ENCODE measurements at places on chromosomes 2 and 18.

- no peak for DNase-seq
These were observed 1351.6 kb upstream of the NRXN1 start for GRCh38 chr2:52383541-52383940.

DNA sequence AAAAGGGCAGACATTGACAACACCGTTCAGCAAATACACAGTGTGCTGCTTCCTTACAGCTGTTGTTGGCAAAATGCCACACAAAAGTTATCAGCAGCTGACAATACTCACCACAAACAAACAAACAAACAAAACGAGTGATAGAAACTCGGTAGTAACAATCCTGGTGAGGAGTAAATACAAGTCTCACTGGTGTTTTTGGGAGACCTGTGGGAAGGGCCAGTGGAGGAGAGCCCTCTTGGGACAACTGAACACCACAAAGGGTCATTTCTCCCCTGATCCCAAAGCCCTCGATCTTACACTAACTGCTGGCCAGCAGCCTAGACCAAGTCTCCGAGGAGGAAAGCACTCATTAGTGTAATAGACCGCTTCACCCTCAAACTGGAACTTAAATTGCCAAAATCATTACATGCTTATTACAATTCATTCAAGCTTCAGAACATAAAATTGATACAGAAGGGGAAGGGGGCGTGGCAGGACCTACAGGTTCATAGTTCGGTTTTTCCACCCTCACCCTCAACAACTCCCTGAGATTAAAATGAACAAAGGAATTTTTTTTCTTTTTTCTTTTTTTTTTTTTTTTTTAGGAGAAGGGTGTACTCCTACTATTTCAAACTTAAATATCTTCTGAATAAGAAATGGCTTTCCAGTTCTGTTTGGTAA lies 5.0 kb downstream of the AP1S3 start:
- no peak for DNase-seq

DNA sequence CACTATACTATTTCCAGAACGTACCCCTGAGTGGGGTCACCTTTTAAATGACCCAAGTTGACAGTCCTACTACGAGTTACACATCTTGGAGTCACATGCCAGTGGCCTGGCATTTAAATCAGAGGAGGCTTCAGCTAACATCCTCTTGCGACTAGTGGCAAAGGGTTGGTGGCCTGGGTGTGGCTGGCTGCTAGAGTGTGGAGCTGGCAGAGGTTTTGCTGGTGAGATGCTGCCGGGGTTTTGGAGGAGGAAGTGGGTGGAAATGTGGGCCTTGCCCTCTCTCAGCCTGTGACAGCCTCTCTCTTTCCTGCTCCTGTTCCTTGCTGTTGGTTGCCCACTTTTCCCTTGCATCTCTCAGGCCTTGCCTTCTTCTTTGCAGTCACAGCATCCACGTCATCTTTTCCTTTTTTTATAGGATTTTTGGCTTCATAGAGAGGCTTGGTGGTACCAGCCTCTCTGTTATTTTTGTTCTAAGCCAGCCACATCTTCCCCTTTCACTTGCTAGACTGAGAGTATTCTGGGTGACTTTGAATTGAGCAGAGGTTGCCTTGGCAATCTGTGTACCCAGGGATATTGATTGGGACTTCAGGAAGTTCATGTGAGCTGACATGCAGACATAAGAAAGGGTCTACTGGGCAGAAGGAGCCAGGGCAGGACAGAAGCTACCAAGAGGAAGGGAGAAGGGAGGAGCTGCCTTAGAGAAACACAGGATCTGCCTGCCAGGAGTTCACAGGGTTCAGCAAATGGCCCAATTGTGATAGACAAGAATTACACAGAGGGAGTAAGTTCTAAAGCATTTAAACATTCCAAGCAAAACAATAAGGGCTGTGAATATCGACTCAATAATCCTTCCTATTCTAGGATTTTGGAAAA lies 55.4 kb downstream of the CDC42EP3 start:
- no peak for DNase-seq

DNA sequence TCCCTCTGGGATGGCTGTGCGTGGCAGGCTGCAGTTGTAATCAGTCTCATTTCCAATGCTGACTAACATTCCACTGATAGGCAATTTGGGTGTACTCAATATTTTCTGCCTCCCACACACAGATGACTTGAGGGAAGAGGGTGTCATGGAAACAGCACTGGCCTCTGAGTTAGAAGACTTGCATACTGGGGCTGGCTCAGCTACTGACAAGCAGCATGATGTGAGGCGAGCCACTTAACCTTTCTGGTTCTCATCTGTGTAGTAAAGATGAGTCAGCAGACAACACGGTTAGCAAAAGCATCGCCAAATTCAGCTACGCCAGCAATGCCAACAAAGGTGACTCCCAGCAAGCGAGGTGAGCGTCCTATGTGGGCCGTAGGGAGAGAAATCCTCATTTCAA lies 73.5 kb downstream of the COLEC12 start:
- DNase-seq, result no peak

DNA sequence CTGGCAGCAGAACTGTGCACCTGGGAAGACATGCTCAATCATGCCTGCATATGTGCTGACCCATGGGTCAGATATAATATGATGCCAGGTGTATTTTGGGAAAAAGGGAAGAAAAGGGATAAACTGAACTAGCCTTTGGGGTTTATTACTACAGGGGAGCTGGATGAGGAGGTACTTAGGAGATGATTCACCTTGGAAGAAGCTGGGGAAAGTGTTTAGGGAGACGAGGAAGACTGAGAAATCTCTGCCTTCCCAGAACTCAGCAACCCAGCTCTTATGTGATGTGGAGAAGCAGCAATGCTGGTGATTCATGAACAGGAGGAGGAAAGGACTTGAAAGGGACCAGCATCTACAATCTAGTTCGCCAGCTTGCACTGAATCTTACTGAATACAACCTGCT lies 110.2 kb downstream of the BARD1 start:
- DNase-seq, result no peak

- DNase-seq, result no peak
These were observed 25.1 kb upstream of the ME2 start for GRCh38 chr18:50853863-50854271.

- DNase-seq, result no peak
These were observed 93.6 kb upstream of the FAM117B start for GRCh38 chr2:202541137-202541536.

DNA sequence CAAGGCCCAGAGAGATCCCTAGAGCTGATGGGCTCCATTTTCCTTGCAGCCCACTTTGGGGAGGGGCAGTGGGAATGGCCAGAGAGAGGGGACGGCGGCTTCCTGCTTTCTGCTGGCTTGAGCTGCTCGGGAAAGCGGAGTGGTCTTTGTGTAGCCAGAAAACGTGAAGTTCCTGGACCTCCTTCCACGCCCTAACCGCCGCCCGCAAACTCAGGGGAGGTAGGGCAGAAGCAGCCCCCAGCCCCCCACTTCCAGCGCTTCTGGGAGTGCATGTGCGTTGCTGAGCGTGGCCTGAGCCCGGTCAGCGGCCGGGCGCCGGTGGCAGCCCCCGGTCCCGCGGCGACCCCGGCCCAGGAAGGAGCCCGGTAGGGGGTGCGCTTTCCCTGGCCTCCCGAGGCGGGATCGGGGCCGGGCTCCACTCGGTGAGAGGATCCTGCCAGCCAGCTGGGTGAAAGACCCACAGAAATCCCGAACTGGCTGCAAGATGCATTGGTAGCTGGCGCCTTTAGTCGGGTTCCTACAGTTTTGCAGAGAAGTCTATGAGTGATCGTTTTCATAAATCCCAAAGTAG lies 25.3 kb upstream of the BOD1L2 start:
- no peak for DNase-seq

GRCh38 chr2:69271831-69272257 lies 115.2 kb downstream of the GFPT1 start:
- no peak for DNase-seq

DNA sequence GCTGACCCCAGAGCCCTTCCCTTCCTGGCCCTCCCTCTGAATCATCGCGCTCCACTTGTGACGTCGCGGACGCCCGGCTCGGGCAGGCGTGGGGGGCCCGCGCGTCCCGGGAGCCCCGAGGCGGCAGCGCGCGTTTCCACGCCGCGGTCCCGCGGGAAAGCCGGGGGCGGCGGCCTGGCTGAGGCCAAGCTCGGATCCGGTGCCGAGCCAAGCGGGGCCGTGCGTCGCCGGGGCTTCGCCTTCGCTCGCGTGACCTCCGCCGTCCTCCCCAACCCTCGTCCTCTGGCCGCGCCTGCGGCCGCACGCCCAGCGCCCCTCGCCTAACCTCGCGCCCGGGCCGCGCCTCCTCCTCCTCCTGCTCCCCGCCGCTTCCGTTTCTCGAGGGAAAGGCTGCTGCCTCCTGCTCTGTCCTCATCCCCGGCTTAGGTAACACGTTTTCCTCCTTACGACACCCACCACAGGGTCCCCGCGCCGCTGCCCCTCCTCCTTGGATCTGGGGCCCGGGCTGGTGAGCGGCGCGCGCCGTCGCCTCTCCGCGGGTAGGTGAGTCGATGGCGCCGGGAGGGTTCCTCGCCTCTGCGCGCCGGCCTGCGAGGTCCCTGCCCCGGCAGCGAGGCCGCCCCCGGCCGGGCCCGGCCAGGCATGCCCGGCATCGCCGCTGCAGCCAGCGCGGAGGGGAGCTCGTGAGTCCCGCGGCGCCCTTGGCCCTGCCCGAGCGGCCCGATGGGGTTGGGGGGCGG lies at the start of gene INPP1:
Gene INPP1, plus strand, starts transcription at position 54 of the 740 bp plus-strand sequence. CDS start 16,514 bp downstream, outside the sequence.
- peak; percentile 19 for DNase-seq

- DNase-seq, result no peak
These were observed 206.2 kb downstream of the NCKAP5 start for GRCh38 chr2:133362061-133362476.

- no peak for DNase-seq
These were observed 186.5 kb downstream of the LPIN1 start for GRCh38 chr2:11932962-11933361.

GRCh38 chr2:178377046-178377445 lies 73.9 kb downstream of the PRKRA start:
- DNase-seq, result no peak

GRCh38 chr2:127085317-127085681 lies 21.7 kb downstream of the BIN1 start:
- DNase-seq, result no peak

DNA sequence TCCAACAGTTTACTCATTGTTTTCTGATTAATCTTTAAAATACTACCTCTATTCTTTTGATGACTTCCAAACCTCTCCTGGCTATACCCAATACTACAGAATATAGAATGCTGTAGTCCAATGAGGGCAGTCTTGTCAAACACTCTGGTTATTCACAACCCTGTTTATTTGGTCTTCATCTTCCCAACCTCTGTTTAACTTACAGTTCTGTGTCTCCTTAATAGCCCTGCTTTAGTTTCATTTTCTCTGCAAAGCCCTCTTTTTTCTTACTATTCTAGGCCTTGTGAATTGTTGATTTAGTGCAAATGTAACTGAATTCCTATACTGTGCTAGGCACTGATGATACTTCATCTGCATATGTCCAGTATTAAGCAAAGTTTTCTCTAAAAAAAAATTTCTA lies 40.0 kb downstream of the ACVR2A start:
- no peak for DNase-seq

DNA sequence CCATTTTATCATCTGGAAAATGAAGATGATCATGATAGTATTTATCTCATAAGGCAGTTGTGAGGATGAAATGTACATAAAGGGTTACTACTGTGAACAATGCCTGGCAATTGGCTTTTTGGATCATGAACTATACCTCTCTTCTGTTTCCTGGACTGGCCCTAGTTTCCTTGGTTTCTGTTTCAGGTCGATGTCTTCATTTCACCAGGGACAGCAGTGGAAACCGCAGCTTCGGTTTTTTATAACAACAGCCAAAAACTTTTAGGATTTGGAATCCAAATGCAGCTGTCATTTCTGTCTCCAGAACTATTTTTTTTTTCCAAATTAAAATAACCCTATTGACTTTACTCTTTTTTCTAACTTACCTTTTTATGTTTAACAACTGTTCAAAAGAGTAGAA lies 425.1 kb downstream of the RND3 start:
- no peak for DNase-seq

GRCh38 chr2:71829008-71829407 lies 318.7 kb downstream of the CYP26B1 start:
- no peak for DNase-seq

GRCh38 chr2:212841460-212841859 lies 302.9 kb upstream of the ERBB4 start:
- DNase-seq, result no peak

DNA sequence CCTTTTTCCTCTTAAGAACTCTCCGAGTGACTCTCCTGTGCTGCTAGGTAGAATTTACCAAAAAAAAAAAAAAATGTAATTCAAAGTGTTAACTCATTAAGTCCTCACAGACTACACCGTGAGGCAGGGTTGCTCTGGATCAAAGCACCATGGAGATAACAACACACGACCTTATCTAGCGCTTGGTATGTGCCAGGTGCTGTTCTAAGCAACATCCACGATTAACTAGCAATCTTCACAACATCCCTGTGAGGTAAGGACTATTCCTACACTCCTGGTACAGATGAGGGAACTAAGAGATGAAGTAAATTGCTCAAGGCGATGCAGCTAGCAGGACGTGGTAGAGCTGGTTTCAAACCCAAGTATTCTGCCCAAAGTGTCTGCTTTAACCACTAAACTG lies 1.8 kb downstream of the MOGAT1 start:
- no peak for DNase-seq

GRCh38 chr18:69974365-69974764 lies 26.7 kb upstream of the CD226 start:
- no peak for DNase-seq

- no peak for DNase-seq
These were observed 18.5 kb upstream of the IGFBP5 start for GRCh38 chr2:216713691-216714336.

DNA sequence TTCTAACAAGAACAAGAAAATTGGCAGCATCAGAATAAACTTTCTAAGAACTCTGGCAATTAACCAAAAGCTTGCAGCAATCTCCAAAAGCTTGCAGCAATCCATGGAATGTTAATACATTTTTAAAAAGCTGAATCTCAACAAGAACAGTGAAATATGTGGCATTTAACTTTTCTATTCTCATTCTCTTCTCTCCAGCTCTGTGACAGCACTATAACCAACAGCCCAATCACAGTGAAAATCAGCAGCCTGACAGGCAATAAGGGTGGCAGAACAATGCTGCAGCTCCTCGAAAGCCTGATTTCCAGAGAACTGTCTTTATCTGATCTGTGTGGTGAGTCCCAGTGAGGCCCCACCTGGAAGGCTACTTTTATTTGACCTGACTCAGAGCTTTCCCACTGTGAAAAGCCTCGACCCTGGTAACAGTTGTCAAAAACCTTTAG lies 60.0 kb downstream of the TMEM131 start:
- DNase-seq, result no peak

DNA sequence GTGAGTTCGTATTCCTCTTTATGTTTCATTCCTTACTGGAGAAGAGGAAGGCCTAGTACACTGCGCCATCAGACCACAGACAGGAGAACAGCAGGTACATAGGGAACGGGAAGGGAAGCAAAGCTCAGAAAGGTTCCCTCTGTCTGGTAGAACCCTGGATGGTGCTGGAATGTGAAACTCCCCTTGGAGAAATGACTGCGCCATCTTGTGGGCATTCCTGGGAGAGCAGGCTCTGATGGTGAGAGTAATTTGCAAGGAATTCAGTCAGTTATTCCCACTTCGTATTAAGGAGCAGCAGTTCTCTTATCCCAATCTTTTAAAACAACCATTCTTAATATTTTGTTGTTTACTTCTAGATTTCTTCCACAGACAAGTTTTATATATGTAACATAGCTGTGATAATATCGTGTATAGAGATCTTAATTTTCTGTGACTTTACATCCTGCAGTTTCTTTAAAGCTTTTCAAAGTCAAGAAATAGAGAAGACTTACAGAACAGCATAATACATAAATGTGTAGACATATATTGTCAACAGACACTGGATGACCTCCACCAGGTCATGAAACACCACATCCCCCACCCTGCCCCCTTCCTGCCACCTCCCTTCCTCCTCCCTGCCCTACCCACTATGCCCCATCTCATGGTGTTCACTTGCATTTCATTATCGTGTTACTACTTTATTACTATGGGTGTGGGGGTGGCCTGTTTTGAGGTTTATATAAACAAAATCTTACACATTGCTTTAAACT lies 83.9 kb downstream of the ARHGEF4 start:
- no peak for DNase-seq
